ENCODE measurements at places on chromosomes 13 and 19.

DNA sequence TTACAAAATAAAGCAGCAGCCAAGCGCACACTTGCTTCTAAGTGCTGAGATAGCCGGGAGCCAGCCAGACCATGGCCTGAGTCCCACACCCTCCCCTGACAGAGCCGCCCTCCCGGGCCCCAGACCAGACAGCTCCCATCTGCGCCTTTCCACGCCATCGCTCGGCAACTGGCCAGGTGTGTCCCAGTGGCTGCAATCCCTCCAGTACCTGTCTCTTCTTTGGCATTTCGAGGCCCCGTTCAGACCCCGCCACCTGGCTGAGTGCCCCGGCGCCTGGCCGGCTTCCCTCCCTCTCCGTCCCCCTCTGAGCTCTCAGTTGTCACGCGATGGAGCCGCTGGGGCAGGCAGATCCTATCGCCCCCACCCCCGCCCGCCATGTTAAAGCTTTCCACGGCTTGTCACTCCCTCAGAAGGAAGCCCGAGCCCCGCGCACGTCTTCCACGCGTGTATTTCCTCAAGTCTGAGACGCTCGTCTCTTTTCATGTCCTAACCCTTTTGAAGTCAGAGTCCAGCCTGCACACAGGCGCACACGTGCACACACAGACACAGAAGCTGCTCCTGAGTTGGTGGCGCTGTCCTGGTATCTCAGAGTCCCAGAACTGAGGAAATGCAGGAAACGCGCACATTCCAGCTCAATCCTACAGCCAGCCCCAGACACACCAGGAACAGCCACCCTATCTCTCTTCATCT, 7.9 kb downstream of the MLLT1 start:
- DNase-seq = no peak

DNA sequence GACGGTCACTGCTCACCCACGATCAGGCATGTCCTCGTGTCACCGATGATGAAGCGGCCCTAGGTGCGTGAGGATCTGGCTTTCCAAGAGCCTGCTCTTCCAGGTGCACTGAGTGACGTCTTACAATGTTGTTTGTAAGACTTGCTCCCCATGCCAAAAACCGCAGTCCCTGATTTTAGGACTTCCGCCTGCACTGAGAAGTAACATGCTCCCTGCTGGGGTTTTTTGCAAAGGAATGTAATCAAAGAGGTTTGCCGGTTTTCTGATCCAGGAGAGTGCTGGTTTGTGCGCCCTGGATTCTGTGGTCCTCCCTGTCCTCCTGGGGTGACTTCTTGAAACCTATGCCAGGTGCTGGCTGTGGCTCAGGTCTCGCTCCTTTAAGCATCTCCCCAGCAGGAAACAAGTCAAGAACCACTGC, 38.8 kb downstream of the MYO9B start:
- no peak for DNase-seq

DNA sequence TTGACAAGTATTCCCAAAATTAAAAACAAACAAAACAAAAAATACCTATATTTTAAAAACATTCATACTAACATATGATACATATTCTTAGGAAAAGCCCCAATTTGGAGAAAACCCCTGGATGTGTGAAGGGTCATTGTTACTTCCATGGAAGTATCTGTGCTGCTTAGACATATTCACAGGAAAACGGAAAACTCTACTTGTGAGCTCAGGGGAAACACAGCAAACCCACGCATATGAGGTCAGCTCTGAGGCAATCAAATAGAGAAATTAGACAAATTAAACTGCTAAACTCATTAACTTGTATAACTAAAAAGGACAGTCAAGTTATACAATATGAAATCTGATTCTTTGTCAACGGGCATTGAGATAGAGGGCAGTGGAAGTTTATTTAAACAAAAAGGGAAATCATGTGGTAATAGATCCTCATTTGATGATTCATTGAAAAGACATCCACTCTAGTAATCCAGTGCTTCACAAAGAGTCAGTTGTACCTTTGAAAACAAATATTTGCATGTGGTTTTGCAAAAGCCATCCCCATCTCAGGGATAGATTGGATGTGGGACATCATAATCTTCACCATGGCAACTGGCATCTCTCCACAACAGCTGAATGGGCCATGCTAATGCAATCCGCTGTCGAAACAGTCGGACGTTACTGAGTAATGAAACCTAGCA, 423.4 kb downstream of the ITGBL1 start:
- DNase-seq = no peak

- no peak for DNase-seq
Measured at GRCh38 chr13:37168926-37169325, 63.5 kb upstream of the CSNK1A1L start.

DNA sequence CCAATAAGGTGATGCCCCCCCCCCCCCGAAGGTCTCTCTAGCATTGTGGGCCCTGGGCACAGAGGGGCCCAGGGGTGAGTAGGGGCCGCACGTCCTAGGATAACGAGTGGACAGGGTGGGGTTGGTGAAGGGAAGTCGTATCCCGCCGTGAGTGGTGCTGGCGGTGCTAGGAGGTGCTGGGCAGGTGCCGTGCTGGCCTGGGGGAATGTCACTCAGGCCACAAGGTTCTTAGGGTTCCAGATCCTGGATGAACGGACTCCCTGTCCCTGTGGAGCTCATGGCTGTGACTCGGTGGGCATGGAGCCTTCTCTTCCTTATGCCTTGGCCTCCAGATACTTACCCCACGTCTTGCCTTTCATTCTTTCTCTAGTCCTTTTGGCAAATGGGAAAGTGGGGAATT, 157.4 kb upstream of the SOX1 start:
- DNase-seq = peak; percentile 40

DNA sequence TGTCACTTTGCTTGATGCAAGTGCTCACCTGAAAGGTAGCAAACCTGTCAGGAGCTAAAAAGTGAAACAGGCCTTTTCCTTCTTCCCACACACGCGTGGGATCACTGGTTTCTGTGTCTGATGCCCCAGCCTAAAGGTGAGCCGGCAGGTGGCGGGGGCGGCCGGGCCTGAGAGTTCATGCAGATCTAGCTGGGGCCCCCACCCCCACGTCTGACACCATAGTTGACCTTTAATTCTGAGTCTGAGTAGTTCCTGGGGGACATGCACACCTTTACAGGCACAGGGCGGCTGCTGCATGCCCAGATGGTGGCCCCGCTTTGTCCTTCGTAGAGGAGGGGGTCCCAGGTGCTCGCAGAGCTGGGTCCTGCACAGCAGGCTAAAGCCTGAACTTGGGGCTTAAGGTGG, 345.3 kb downstream of the TEX29 start:
- DNase-seq = no peak

DNA sequence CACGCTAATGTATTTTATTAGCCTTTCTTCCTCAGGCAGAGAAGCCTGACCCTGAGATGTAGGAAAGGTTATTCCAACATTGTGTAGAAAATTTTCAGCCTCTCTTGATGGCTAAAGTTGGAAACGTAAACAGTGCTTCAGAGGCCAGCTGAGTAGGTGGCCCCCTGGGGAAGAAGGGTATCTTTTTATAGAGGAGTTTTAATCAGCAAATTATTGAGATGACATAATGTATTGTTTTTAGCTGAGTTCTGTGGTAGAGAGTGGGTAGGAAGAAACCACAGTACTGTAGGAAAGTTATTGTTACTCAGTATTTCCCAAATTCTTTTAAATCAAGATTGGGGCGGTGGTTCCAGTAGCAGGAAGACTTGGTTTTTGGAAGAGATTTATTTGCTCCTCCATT, 268.8 kb downstream of the DLEU7 start:
- DNase-seq = no peak

GRCh38 chr13:34361560-34361959, 543.6 kb downstream of the RFC3 start:
- DNase-seq = no peak

DNA sequence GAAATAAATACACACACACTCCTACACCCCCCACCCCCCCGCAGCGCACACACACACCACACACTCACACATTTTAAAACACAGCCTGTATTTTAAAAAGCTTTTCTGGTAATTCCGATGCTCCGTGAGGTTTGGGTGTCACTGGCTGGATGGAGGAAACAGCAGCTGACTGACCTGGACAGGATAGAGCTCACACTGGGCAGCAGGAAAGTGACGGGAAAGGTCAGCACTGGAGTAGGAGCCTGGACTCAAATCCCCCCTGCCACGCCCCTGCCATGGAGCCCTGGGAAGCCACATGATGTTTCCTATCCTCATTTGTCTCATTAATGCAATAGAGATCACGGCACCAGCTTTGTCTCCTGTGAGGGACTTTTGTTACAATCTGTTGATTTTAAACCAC, 49.3 kb upstream of the STARD13 start:
- no peak for DNase-seq

DNA sequence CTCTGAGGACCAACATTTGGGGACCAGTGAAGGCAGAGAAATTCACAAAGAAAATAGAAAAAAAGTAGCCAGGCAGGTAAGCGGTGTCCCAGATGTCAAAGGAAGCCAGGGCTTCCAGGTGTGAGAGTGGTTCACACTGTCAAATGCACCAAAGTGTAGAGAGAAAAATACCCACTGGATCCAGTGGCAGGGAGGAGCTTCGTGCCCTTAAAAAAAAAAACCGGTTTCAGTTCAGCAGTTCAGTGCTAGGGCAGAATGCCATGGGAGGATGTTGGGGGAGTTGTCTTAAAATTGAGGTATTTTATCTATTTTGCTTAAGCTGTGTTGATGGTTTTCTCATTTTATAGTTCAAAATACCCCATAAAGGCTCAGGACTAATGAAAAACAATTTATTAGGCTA, 47.8 kb upstream of the C1QTNF9 start:
- no peak for DNase-seq

DNA sequence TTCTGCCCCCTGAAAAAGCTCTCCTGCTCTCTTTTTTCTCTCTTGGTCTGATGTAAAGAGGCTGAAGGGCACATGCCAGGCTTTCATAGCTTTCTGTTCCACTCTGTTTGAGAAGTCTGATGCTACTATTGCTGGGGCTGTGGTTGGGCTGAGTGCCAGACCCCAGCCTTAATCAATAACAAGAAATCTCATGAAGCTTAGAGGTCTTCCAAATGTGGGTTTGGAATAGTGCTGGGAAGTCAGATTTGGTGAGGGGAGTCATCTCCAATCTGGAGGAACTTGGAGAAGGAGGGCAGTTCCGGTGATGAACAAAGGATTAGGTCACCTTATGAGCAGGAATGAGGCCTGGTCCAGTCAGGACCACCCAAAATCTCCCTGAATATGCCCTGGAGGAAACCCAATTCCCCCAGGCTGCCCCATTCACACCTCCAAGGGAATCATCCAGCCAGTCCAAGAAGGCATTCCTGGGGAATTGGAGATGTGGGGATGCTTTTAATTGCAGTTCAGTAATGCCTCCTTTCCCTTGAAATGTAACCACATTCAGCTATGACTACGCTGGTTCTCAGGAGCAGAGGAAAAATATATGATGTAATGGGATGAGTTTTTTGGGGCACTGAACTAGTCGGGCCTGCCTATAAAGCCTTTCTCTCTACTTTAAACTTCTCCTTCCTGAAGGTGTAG, 102.0 kb downstream of the STARD13 start:
- no peak for DNase-seq

DNA sequence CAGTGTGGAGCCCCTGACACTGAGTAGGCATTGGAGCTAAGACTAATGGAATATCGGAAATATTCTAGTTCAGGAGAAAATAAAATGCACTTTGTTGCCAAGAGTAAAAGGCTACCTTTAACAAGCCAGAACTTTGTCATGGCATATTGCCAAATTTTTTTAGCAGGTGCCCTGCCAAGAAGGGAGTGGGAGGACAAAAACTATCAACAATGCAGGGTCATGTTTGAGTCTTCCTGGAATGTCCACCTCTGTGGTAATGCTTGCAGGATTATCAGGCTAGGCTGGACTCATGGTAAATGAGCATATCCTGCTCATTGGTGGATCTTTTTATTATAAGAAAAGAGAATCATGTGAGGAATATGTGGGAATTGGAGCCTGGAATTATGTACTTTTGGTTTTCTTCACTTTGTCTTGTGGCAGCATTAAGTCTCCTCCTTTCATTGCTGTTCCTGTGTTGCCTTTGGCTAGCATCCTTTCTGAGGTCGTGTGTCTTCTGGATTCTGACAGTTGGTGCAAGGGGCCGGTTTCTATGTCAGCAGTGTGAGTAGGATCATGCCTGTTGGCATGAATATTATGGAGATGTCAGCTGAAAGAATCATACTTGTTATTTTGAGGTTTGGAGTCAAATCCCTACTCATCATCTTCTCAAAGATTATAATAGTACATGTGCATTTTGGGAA, 122.9 kb upstream of the SPRY2 start:
- no peak for DNase-seq

- DNase-seq = no peak
Measured at GRCh38 chr13:49791711-49792549, 552 bp downstream of the KPNA3 start.

DNA sequence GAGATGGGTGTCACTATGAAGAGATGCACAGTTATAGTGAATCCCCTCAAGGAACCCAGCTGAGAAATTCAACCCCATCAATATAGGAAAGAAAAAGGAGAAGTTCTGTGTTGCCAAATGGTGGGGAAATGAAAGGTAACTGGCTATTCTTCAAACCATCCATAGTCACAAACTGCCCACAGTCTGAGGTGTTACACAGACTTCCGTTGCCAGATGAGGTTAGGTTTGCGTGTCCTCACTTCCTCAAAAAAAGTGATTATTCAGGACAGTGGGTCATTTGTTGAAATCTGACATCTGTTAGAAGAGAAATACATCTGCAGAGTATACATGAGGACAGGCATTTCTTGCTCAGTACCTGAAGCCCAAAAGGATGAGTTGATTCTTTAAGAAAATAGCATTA, 9.0 kb downstream of the SIGLEC5 start:
- no peak for DNase-seq

GRCh38 chr13:86006317-86006716, 207.1 kb upstream of the SLITRK6 start:
- DNase-seq = no peak

DNA sequence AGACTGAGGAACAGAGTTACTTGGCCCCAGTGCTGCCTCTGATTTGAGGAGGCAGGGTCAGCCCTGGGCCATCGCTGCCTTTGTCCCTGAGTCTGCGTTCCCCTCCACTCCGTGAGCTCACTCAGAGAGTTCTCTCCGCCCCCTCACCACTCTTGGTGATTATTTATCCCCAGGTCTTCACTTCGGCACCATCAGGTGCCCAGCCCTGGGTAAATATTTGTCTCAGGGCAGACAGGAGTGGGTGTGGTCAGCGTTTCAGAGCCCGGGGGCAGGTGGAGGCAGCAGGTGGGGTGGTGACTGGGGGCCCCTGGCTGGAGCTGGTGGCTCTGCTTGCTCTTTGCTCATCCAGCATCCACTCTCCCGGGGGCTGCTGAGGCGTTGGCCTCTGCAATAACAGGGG, 20.6 kb downstream of the PPP1R37 start:
- DNase-seq = no peak

DNA sequence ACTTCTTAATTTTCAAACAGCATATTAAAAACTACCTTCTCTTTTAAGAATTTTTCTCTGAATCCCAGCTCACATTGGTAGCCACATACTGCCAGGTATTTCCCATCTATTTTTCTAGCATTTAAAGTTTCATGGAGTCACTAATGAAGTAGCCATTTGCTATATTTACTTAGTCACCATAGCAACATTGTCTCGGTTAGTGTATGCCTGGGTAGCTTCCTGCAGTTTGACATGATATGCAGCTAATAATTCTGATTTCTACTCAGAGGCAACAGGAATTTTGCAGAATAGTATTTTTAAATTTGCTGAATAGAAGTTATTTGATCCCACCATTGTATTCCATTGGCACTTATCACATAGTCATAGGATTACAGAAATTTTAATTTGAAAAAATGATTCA, 30.9 kb upstream of the KCTD4 start:
- no peak for DNase-seq

Measured in ascending aorta (tissue), 2 donors.